Suprapubic skin (tissue), 4 donors: ENCODE measurements at places on chromosomes 16 and 17. TPM values are rescaled to one million over a fixed set of nuclear protein-coding genes. Genes with fewer than 3 reads are reported as not detected.

DNA sequence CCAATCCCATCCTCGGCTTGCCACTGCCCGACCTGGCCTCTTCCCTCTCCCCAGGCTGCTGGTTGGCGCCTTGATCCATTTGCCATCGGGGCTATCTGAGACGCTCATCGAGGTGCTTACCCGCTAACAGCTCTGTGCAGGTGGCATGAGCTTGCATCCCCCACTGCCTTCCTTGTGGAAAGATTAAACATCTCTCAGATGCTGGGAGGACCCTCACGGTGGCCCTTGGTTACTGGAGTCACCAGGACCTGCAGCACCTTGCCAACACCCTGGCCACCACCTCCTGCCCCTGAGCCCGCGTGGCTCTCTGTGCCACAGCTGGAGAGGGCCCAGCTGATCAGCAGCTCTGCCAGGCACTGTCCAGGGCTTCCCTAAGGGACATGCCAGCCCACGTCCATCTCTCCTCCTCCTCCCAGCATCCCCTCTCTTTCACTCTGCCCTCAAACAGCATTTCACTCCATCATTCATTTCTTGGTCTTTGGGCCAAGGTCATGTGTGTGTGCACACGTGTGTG lies 249.6 kb downstream of the RBFOX3 start:
- DNase-seq: no peak

DNA sequence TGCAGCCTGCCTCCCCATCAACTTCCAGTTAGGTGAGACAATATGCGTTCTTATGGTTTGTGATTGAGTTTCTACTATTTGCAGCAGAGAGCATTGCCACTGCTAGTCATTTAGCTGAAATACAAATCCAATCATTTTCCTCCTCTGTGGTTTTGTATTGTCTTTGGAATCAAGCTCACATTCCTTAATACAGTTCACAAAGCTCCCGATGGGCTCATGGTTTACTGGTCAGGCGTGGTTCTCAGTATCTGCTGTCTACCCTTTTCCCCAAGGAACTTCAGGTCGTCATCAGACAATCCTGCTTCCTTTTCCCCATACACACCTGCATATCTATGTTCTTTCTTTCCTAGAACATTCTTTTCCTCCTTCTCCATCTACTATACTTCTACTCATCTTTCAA lies 69.6 kb upstream of the GAS7 start:
- DNase-seq: no peak

DNA sequence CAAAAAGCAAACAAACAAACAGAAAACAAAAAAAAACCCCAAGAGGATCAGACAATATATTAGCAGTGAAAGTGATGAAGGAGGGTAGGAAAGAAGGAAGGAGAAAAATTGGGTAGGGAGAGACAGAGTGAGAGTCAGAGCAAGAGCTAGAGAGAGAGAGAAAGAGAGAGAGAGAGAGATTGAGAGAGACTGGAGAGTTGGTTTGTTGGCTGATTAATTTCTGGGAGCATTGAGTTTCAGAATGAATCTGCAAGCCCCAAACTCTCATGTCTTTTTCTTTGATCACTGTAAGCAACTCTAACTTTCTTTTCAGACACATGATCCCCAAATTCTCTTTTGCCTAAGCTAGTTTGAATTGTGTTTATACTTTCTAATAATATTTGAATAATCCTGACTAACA lies 388.1 kb downstream of the SHISA9 start:
- DNase-seq: no peak

The KRT32 gene
- 11.5 TPM for total RNA-seq

DNA sequence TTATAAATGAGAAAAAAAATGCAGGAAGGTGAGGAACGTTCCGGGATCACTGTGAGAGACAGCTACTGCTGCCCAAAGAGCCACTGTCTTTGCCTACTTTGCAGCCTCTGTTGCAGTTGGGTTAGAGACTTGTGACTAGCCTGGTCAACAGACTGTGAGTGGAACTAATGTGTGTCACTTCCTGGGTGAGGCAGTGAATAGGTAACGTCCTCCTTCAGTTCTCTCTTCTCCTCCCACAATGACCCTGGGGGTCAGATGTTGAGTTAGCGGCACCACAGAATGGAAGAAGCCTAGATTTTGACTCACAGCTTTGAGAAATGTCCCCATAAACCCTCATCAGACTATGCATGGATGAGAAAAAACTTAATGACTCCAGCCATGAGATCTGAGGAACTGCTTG lies 5.2 kb downstream of the C16orf46 start:
- DNase-seq: no peak

- DNase-seq: peak; percentile 89
These were observed 21.1 kb downstream of the WIPI1 start for GRCh38 chr17:68435876-68436842.

- DNase-seq: no peak
These were observed 74.6 kb downstream of the SOCS1 start for GRCh38 chr16:11181242-11181898.

DNA sequence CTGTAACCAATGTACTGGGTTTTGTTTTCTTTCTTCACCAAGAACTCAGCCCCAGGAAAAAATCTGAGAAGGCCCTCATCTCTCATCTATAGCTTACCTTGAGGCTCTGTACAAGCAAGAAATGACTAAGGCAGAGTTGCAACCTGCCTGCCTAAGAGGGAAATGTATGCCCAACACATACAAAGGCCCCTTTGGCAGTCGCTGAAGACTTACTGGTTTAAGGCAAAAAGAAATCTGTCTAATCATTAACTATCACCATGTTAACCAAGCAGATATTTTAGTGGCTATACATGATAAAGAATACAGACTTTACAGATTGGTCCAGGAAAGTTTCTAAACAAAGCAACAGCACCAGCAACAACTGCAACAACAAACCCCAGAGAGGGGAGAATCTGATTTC lies 14.2 kb downstream of the ZNF624 start:
- no peak for DNase-seq

The PMFBP1 gene
- total RNA-seq: 1.8 TPM

DNA sequence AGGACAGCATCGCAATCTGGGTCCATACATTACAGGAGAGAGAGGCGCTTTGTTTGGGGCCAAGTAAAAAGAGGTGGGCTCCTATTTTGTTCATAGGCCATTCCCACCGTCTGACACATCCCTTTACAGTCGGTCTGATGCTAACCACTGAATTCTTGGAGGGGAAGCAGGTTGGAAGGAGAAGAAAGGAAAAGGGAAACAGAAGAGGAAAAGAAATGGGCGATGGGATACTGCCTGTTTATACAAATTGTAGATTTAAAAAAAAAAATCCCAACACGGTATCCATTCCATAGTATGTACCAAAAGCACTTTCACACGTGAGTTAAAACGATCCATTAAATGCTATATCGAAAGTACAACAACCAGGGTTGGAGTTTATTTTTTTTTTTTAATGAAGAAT lies 4.0 kb upstream of the ZFHX3 start:
- no peak for DNase-seq
